ENCODE measurements at places on chromosomes 13 and 19.
A peak's percentile ranks its signal among the peaks of the same experiment; 100 is the strongest.

DNA sequence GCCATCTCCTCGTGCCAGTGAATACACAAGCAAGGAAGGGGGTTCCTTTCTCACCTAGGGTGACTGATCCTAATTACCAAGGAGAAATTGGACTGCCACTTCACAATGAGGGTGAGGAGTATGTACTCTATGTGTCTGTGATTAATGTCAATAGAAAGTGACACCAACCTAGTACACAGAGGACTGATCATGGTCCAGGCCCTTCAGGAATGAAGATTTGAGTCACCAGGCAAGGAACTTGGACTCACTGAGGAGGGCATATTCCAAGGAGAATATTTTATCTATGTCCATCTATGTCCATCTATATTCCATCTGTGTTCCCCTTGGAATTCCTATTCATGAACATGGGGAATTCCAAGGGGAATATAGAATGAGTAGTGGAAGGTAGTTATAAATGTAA lies 9.2 kb upstream of the ALOX5AP start:
- no peak for DNase-seq

DNA sequence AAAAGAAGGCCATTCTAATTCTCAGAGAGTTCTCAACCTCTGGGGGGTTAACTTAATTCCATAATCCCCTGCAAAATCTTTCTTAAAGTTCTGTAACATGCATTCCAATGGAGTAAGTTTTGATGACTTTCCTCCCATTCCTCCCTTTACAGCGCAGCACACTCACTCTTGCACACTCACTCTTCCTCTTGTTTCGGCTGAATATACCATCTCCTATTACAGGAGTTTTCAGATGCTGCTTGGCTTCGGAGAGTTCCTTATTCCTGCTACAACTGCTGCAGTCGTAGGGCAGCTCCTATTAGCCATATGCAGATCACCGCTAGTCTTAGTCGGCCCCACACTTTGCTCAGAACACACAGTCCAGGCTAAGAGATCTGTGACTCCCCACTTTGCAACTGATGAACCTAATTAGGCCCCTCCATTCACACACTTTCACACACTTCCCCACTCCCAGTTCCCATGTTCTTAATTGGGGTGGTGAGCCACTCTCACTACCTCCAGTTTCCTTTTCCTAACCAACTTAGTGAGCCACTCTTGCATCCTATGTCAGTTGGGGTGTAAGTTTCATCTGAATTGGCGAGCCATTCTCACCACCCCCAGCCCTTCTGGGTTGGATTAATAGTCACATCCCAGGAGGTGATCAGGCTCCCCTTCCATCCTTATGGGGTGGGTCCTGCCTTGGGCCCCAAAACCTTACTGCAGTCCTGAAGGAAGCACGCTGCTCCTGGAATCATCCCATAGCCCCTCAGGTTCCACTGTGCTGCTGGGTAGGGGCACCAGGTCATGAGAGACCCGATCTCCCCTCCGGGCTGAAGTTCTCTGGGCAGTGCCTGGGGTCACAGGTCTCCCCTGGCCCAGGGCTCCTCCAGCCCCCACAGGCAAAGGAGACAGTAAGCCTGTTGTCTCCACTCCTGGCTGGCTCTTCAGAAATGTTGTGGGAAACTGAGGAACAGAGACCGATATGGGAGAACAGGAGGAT lies 53.9 kb downstream of the OR10H4 start:
- DNase-seq, result no peak

GRCh38 chr19:12796146-12797071 lies 5.1 kb downstream of the JUNB start:
- DNase-seq, result peak; percentile 79

DNA sequence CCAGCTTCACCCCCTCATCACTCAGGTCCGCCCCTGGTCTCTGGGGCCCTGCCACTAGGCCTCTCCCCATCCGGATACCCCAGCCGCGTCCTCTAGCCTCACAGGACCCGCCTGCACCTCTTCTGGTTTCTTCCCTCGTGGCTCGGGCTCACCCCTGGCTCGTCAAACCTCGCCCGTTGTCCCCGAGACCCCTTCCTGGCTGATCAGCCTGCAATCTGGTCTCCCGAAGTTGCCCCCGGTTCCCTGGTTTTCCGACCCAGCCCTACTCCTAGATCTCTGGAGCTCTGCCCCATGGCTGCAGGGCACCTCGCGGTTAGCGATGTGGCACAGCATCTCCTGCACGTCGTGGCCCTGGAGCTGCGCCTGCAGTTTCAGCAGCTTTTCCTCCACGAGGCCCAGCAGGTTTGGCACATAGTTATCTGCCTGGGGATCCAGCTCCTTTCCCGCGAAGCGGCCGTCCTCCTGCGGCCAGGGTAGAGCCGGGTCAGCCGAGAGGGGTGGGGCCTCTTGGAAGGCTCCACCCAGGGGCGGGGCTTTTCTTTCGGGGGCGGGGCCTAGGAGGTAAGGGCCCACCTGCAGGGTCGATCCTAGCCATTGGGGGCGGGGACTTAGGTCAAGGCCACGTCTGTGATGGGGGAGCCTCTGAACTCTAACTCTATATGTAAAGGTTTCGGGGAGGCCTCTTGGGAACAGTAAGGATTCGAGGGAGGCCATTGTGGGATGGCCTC lies 2.4 kb upstream of the RGL3 start:
- DNase-seq, result no peak

- no peak for DNase-seq
These were observed 40.2 kb downstream of the SMIM24 start for GRCh38 chr19:3440082-3440481.

DNA sequence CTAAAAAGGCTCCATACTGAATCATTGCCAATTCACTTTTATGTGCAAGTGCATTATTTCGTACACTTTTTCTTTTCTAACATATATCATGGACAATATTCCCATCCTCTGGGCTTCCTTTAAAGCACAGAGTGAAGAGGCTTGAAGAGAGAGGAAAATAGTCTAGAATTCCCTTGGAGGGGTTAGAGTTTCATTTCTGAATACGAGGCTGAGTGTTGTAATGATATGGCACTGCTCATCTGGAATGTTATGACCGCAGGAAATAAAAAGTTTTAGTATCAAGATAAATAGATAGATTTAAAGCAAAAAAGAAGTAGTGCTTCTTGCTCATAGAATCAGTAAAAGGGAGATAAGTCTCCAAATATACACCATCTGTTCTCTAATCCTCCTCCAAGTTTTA lies 412.3 kb upstream of the SLITRK1 start:
- no peak for DNase-seq

- DNase-seq, result no peak
These were observed 47.9 kb upstream of the EPHX3 start for GRCh38 chr19:15280048-15280725.

DNA sequence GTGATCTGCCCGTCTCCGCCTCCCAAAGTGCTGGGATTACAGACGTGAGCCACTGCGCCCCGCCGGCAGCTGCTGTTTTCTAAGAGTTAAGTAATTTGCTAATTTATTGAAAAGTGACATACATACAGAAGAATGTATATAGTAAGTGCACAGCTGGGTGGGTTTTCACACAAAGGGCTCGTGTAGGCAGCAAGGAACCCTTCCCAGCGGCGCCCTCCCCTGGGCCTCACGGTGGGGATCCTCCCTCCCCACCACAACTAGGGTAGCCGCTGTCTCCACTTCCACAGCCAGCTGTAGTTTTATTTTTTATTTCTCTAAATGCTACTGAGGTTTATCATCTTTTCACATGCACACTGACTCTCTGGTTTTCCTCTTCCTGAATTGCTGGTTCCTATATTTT lies 64.9 kb downstream of the CRYL1 start:
- DNase-seq, result no peak

- DNase-seq, result no peak
These were observed 9.9 kb upstream of the ZNF536 start for GRCh38 chr19:30362156-30362754.

DNA sequence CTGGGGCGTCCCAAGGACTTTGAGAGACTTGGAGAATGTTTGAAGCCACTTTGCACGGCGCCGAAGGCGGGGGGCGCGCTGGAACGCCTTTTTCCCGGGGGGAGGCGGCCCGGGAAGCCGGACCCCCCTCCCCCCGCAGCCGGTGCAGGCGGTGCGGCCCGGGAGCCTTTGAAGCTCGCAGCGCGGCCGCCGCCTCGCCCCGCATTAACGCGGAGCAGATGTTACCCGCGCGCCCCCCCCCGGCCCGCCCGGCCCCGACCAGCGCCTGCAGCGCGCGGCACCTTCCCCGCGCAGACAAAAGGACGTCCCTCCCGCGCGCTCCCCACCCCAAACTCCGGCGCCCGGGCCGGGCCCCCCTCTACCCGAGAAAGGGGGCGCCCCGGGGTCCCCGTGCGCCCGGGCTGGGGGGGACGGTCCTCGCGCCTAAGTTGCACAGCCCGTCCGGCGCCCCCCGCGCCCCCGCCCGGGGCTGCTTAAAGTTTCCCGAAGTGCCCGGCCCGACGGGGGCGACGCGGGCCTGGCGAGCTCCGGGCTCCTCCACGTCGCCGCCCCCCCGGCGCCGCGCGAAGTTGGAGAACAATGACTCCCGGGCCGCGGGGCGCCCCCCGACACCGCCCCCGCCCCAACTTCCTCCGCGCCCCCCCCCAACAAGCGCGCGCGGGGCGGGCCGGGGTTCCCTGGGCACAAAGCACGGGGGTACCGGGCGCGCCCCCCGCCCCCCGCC lies 685 bp downstream of the TCF3 start:
- peak; percentile 40 for DNase-seq

GRCh38 chr13:109918179-109918711 lies 131.9 kb upstream of the IRS2 start:
- DNase-seq, result no peak

- DNase-seq, result no peak
These were observed 90.2 kb upstream of the CSNK1A1L start for GRCh38 chr13:37195621-37196020.

DNA sequence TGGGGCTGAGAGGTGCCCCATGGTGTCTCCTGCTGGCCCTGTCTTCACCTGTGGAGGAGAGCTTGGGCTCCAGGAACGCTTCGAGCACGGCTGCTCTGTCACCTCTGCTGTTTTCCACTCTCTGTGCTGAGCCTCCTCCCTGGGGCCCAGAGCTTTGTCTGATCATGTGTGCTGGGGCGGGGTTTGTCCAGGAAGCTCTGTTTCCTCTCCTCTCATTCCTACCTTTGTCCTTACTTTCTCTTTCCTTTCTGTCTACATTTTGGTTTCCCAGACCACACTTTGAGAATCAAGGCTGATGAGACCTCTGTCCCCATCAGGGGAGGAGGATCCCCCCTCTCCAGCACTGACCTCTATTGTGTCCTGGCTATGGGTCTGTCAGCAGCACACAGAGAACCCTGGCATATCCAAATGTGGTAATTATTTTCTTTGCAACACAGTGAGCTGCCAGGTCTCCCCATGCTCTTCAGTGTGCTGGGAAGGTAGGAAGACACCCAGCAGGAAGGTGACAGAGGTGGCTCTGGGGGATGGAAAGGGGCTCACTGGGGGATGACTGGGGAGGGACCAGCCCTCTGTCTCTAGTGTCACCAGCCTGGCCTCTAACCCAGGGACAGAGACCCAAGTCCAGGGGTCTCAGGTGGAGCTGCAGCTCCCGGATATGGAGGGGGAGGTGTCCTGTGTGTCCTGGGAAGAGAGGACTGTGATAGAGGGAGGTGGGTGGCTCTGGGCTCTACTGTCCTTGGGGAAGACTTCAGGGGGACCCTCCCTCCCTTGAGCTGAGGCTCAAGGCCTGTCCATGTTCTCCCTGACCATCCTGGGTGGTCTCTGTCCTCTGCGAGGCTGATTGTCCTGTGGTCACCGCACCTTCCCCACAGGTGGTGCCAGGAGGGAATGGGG lies at the start of gene CEACAM1:
TSS of gene CEACAM1 (minus strand) at position 128 of the 894 bp plus-strand sequence. CDS start at position 21, 107 bp downstream.
- DNase-seq, result peak; percentile 49

DNA sequence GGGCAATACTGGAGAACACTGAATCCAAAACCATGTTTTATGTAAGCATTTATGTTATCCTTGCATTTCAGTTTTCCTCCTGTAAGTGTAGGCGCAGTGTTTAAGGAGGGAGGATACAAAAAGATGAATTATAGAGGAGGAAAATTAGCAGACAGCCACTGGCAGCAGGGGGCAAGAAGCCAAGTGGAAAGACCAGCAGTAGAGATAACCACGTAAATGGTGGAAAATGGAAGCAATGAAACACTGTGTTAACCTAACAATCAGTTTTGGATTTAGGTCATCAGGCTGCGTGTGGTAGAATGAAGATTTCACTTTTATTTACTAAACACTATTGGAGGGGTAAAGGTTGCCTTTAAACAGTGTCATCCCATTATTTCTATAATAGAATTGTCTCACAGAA lies 447.3 kb downstream of the GPC6 start:
- DNase-seq, result no peak

- no peak for DNase-seq
These were observed 78.0 kb downstream of the ATP11A start for GRCh38 chr13:112767506-112768471.

GRCh38 chr19:14497228-14497921 lies 1.4 kb upstream of the GIPC1 start:
- no peak for DNase-seq

GRCh38 chr19:12202250-12202649 lies 39.4 kb downstream of the ZNF136 start:
- DNase-seq, result peak; percentile 58

GRCh38 chr19:49472936-49473335 lies 1.1 kb upstream of the FLT3LG start:
- no peak for DNase-seq

DNA sequence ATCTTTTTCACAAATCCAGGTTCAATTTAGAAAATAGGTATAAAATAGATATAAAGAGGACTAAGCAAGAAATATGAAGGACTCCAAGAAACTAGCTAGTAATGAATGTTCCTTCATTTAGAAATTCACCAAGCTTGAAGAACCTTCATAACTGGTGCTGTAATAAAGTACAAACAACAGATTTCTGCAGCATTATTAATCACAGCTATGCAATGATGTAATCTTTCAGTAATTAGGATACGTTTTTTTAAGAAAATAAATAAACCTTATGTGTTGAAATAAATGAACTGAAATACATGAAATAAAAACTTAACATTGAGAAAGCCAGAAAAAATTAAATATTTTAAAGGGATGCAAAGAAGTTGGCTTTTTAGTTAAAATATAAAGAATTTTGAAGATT lies 236.1 kb downstream of the RGCC start:
- DNase-seq, result no peak

GRCh38 chr13:79336966-79337365 lies 69.1 kb downstream of the RBM26 start:
- DNase-seq, result no peak

- peak; percentile 83 for DNase-seq
These were observed 9.4 kb downstream of the SIRT6 start for GRCh38 chr19:4172861-4173473.

DNA sequence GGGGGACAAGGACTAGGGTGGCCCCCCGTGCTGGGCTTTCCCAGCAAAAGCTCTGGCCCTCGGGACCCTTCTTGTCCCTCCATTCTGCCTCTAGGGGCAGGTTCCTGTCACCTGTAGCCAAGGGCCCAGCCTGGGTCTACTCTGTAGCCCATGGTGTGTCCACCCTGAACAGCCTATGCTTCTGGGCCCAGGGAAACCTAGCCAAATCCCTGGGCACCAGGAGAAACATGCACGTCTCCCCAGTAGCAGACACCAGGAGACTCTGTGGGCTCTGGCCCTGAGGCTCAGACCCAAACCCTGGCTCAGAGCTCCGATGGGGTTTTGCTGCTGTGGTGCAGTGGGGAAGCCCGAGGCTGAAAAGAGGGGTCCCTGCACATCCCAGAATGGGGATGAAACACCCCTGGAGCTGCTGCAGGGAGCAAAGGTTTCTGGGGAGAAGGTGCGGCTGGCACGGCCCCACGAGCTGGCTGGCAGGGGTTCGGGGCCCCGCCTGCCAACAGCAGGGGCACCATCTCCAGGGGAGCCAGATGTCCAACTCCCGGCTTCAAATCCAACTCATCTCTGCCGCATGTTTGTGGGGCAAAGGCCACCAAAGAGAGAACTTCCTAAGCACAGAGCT lies 18.2 kb downstream of the CEBPG start:
- DNase-seq, result no peak

- no peak for DNase-seq
These were observed 15.2 kb downstream of the ACP7 start for GRCh38 chr19:39099341-39099740.

- DNase-seq, result no peak
These were observed 8.3 kb upstream of the JUND start for GRCh38 chr19:18289471-18290301.
